H9 (cell line): ENCODE measurements at places on chromosomes 5 and 9.

GRCh38 chr5:99000876-99001275 is 72.1 kb upstream of the CHD1 start:
- DNase-seq: no peak

DNA sequence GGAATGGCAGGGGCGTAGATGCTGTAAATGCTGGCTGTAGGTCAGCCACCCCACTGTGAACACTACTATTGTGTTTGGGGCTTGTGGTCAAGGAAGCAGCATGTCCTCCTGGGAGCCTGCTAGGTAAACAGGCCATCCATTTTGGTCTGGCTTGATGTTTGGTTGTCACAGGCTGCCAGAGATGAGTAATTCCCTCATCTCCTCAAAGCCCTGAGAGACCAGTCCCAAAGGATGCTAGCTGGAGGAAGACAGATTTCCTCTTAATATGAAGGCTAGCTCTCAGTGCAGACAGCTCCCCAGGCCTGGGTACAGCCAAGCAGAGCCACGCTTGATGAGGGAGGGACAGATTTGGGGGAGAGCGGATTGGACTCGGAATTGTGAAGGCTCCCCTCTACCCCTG is 72.5 kb upstream of the MAP1B start:
- DNase-seq: no peak

DNA sequence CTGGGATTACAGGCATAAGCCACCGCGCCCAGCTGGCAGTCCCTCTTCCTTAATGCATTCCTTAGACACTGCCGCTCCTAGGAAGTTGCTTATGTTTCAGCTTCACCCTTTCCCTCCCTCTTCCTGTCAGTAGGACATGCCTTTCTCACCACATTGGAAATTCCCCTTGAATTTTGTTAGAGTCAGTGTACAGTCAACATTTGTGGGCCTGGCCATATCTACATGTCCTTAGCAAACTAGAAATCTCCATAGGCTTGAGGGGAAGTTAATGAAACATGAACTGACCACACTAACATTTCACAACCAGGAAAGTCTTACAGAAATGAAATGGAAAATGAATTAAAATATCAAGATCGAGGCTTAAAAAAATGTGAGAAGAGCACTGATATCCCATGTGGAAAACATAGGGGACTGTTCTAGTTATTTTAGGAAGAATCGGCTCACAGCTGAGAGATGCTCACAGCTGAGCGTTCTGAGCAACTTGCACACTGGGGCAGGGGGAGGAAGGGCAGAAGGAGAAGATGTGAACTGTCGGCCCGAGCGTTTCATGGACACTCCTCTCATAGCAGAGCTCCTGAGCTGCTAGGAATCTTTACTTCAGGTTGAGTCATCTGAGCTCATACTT is 21.1 kb upstream of the LVRN start:
- no peak for DNase-seq

- DNase-seq: no peak
These were observed 9.4 kb upstream of the TENT4A start for GRCh38 chr5:6703806-6704205.

- DNase-seq: no peak
These were observed 229.7 kb downstream of the ROR2 start for GRCh38 chr9:91720313-91720712.

DNA sequence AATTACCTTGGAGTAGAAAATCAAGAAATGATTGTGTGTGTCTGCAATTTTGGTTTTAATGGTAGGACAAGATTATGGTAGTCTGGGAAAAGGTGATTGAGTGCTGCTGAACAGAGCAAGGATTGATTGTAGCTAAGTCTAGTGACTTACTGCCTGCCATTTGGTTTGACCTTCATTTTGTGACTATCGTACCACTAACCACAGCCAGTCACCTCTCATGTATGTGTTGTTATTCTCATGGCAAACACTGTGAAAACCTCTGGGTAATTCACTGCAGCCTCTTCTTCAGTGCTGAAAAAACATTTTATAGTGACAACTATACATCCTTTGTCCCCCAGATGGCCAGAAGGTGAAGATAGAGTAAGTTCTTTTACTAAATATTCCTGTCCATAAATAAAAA is 37.5 kb downstream of the CTNNA1 start:
- no peak for DNase-seq

- peak; percentile 72 for DNase-seq
These were observed at the start of gene ANKH for GRCh38 chr5:14871214-14872069. Gene ANKH (minus strand): TSS chr5:14871778. CDS start chr5:14871447, 331 bp downstream.

DNA sequence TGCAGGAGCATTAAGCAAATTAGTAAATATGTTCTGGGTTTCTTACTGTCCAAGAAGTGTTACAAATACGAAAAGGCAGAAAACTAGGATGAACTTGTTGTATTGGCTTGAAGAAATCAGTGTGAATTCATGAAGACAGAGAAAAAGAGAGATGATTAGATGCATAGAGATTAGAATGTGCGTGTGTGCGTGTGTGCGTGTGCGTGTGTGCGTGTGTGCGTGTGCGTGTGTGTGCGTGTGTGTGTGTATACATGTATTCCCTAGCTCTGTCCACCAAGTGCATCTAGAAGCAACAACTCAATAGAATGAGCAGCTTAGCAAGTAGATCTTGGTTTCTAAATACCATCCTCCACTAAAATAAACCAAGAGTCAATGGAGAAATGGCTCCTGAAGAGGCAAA is 41.5 kb downstream of the SMIM23 start:
- DNase-seq: no peak

- DNase-seq: no peak
These were observed 22.5 kb downstream of the PPP3R2 start for GRCh38 chr9:101572316-101572715.

- no peak for DNase-seq
These were observed 58.4 kb upstream of the FBXL7 start for GRCh38 chr5:15441433-15442192.

DNA sequence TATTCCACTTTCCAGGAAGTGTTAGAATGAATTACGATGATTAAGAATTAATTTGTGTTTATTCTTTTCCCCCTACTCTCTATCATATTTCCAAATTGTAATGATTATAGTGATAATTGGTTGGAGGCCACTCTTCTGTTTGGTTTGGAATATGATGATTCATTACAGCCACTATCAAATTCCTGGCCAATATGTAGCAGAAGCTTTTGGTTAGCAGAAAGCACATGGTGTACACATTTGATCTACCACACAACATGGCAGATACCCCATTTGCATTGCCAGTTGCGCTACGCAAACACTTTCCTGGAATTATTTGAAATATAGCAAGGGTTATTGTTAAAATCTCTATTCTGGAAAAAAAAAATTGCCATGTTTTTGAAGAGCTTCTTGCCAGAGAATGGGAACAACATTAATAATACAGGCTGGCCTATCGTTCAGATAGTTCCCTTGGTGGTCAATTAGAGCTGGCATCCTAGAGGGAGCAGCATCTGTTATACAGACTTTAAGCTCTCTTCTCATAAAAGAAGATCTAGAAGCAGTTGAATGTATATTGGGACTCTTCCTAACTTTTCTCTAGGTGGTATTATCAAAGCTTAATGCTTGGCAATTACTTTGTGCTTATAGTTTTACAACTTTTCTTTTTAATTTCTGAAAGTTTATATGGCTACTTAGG is 455.0 kb upstream of the ACTBL2 start:
- no peak for DNase-seq

- DNase-seq: no peak
These were observed 168.3 kb upstream of the PUM3 start for GRCh38 chr9:3012245-3012644.

- no peak for DNase-seq
These were observed 30.4 kb upstream of the OTULINL start for GRCh38 chr5:14551211-14551610.

GRCh38 chr9:95460518-95461164 is 56.1 kb downstream of the PTCH1 start:
- no peak for DNase-seq

DNA sequence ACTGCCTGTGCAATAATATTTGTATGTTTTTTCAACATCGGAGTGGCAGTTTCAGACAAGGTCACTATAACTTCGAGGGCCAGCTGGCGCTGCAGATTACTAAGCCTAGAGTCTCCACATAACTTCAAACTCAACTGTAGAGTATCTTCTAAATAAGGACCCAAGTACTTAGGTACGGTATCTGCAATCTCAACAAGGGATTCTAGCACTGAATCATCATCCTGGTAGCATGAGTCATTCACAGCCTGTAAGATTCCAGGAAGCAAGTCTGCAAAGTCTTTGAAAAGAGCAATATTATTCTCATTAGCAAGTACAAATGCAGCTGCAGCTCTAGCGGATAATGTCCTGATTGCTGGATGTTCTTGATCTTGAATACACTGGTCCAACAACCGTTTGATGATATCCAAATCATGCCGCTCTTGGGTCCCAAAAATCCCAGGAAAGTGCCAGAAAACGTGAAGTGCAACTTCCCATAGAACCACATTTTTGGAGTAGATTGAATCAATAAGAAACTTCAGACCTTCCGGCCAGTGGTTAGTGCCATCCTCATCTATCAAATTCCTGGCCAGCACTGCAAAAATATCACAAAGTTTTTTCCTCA is 654 bp downstream of the RANBP6 start:
- DNase-seq: no peak

DNA sequence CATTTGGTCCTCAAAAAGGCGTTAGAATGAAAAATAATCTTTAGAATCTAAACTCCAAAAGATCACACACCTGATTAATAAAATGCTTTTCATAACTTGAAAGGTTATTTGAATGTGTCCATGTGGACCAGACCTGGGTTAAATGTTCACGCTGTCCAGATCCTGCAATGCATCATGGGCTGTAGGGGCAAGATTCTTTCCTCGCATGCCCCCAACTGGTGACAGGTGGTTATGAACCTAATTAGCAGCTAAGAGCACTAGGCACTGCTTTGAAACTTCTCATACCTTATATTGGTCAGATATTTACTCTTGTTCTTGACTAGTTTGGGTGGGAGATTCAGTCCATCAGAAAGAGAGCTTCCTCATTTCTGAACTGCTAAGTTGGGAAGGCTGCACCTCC is 19.3 kb upstream of the PIP5K1B start:
- DNase-seq: peak; percentile 58

DNA sequence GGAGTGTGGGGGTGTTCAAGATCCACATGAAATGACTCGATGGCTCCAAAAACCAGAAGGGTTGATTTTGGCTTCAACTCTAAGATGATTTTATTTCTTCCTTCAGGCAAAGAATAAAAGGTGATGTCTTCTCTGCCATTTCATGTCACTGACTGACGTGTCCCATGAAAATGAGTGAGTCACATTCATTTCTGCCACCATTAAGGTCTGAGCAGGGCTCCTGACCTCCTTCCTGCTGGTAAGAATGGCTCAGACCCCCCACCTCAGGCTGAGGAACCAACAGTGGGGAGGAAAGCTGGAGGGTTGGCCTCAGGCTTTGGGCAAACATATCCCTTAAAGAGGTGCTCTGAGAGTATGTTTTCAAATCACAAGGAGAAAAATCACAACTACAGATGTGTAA is 53.9 kb upstream of the ZNF354A start:
- no peak for DNase-seq

GRCh38 chr5:5178136-5178535 is 38.0 kb downstream of the ADAMTS16 start:
- DNase-seq: no peak

DNA sequence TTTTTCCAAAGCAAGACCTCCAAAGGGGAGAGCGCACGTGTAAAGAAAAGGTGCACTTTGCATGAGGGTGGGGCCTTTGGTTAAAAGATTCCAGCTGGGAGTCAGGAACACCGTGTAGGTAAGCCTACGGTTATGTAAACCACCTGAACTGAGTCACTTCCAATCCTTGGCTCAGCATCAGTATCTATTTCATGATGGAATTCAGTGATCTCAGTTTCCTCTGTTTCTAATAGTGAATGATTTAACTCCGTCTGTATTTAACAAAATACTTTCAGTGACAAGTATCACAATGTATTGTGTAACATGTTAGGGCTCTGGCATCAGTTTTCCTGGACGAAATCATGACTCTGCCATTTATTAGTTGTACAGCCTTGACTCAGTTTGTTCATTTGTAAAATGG is 1.3 kb upstream of the SVEP1 start:
- DNase-seq: no peak

GRCh38 chr5:122727112-122727541 is 47.8 kb upstream of the SNX2 start:
- DNase-seq: no peak

- no peak for DNase-seq
These were observed 34.6 kb upstream of the CCL21 start for GRCh38 chr9:34744295-34745221.

DNA sequence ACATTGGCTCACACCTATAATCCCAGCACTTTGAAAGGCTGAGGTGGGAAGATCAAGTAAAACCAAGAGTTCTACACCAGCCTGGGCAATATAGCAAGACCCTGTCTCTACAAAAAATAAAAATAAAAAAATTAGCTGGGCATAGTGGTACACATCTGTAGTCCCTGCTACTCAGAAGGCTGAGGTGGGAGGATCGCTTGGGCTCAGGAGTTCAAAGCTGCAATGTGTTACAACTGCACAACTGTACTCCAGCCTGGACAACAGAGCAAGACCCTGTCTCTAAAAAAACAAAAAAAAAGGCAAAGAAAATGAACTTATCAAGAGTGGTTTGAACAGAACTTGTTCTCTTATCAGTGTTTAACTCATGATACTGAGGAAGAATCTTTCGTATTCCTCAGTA is 29.3 kb downstream of the AP3B1 start:
- DNase-seq: no peak

- peak; percentile 49 for DNase-seq
These were observed 290.0 kb downstream of the ACTL7B start for GRCh38 chr9:108565651-108566378.

- DNase-seq: no peak
These were observed 69.7 kb downstream of the TRIO start for GRCh38 chr5:14212838-14213237.
